ENCODE measurements at places on chromosomes 4 and X. TPM values are rescaled to one million over a fixed set of nuclear protein-coding genes. Genes with fewer than 3 reads are reported as not detected.

The ARHGAP36 gene
- not detected for polyA plus RNA-seq

- no peak for DNase-seq
Measured at GRCh38 chr4:182179105-182179504, 64.1 kb upstream of the TENM3 start.

GRCh38 chr4:123661080-123661737, 264.6 kb downstream of the SPRY1 start:
- DNase-seq, result no peak

GRCh38 chr4:77952457-77952856, 89.8 kb downstream of the MRPL1 start:
- no peak for DNase-seq

- DNase-seq, result no peak
Measured at GRCh38 chr4:54092405-54093323, 7.3 kb upstream of the GSX2 start.

Data from sigmoid colon (tissue), 7 donors.